ENCODE measurements at places on chromosomes 12 and 14. TPM values are rescaled to one million over a fixed set of nuclear protein-coding genes. Genes with fewer than 3 reads are reported as not detected.

- DNase-seq: no peak
These were observed 37.5 kb downstream of the GPR68 start for GRCh38 chr14:91207008-91207407.

DNA sequence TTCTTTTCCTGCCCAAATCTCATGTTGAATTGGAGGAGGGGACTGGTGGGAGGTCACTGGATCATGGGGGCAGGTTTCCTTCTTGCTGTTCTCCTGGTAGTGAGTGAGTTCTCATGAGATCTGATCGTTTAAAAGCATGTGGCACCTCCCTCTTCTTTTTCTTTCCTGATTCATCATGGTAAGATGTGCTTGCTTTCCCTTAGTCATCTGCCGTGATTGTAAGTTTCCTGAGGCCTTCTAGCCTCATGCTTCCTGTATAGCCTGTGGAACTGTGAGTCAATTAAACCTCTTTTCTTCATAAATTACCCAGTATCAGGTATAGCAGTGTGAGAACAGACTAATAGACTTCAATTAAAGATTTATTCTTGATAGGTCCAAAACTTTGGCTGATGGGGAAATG lies 83.5 kb downstream of the CAND1 start:
- no peak for DNase-seq

Gene C12orf50
- not detected for total RNA-seq

DNA sequence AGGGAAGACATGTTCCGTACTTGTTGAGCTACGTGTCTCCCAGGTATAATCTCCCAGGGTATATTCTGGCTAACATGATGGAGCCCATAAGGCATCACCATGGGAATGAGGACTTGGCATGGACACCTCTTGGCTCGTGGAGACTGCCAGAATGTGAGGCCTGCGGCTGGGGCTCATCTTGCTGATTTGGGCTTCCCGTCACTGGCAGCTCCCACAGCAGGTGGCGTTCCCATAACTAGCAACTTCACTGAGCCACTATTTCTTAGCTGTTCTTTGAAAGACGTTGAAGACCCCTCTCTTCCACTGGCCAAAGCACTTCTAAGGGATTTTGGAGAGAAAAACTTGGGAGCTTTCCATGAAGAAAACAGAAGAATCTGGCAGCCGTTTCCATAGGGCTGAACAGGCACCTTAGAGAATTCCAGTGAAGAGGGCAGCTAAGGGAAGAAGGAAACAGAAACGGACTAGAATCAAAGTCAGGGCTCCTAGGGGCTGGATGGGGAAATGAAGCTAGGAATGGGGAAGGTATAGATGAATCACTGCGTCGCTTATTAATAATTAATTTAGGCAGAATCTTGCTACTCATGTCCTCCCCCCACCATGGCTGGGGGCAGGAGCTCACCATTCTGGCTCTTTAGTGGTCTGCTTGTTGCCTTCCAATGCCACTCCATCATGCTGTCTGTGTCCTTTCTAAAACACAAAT lies 39.7 kb upstream of the FOS start:
- no peak for DNase-seq

Gene C1R
- 1.9 TPM for total RNA-seq

Data from pulmonary artery endothelial cell (primary cell).